ENCODE measurements at places on chromosomes 2 and 18. TPM values are rescaled to one million over a fixed set of nuclear protein-coding genes. Genes with fewer than 3 reads are reported as not detected.

The SP140L gene
- 6.1 TPM for total RNA-seq

The UGT1A10 gene
- total RNA-seq: 0.45 TPM

The INPP5D gene
- 5.0 TPM for total RNA-seq

The DNAJC5G gene
- not detected for total RNA-seq

The FAM110C gene
- 6.7 TPM for total RNA-seq

The NCK2 gene
- total RNA-seq: 6.3 TPM

The STAT4 gene
- 0.98 TPM for total RNA-seq

The ANKRD30BL gene
- not detected for total RNA-seq

The FSIP2 gene
- total RNA-seq: 0.05 TPM

The DGKD gene
- 17.9 TPM for total RNA-seq

The SPC25 gene
- total RNA-seq: 0.35 TPM

The NIFK gene
- total RNA-seq: 13.2 TPM

The GALNT13 gene
- not detected for total RNA-seq

The SCN2A gene
- 0.05 TPM for total RNA-seq

The C1QL2 gene
- total RNA-seq: not detected

The IL1RL1 gene
- total RNA-seq: 2.6 TPM

The CD207 gene
- total RNA-seq: not detected

The EPAS1 gene
- 127 TPM for total RNA-seq

The MAB21L4 gene
- 19.3 TPM for total RNA-seq

The NCKAP5 gene
- total RNA-seq: 4.6 TPM

The SLC4A5 gene
- 1.2 TPM for total RNA-seq

The SYT4 gene
- not detected for total RNA-seq

The MAP4K3 gene
- total RNA-seq: 12.8 TPM

All from left lobe of liver (tissue), 2 donors.